ENCODE measurements at places on chromosomes 4 and X.

DNA sequence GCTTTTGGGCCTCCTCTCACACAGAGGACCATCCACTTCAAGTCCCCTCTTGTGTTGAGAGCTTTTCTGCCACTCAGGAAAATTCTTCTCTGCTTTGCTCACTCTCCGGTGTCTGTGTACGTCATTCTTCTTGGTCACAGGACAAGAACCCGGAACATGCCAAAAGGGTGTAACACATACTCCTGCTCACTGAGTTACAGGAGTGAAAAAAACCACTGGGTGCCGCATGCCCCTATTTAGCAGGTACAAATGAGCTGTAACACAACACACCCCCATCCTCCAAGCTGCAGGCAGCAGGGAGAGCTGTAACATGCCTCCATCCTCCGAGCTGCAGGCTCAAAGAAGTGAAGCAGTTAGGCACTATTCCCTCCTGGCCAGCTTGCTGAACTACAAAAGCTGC, 13.0 kb upstream of the CXCL2 start:
- DNase-seq = no peak

- no peak for DNase-seq
These were observed 9.4 kb downstream of the INTU start for GRCh38 chr4:127642169-127642568.

GRCh38 chrX:32483534-32484136, 727.7 kb downstream of the DMD start:
- peak; percentile 23 for DNase-seq

DNA sequence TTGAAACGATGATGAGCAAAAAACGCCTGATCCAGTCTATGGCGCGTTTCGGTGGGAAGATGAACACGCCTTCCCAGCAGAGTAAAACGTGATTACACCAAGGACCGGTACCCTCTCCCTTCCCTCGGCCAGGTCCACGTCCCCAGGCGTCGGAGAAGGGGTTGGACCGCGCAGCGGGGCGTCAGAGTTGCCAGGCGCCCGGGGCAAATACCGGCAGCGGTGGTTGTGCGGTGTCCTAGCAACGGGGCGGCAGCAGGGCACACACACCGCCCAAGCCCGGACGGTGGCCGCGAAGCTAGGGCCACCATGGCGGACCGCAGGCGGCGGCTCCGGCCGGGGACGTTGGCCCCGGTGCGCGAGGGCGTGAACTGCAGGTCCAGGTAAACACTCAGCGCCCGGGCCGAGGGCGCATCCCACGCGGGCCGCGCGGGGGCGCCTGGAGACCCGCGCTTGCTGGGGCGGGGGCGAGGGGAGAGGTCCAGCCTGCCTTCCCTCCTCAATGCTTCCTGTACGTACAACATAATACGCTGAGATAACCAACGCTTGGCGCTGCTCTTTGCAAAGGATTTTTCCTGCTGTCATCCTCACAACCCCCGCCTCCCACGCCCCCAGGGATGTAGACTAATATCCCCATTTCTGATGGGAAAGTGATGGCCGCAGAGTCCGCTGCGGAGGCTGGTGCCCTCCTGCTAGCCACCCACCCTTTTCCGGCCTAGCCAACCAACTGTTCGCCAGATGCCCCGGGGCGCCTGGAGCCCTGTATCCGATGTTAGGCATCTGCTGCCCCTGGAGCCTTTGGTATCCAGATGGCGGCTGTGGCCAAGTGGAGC, at the start of gene FAM47E:
Gene FAM47E, plus strand, starts transcription at position 281 of the 830 bp plus-strand sequence. Its CDS starts 26 bp downstream, at position 307.
- DNase-seq = peak; percentile 83

Measured in NCI-H2081 (cell line).